ENCODE measurements at places on chromosomes 5 and 9. TPM values are rescaled to one million over a fixed set of nuclear protein-coding genes. Genes with fewer than 3 reads are reported as not detected.

DNA sequence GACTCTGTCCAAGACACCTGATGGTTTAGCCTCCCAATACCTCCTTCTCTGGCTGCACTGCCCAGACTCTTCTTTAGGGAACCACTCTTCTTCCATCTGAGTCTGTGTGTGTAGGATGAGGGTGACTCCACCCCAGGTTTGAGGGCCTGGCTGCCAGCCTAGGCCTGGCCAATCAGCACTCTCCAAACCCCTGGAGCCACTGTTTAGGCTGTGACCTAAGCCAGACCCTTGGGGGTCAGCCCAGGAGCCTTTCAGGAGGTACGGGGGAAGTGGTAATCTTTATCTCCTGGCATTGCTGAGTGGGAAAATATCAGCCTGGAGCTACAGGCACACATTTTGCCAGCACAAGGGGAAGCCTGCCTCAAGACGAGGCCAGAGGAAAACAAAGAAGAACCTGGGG lies 6.2 kb upstream of the ERGIC1 start:
- no peaks in the 10 kb centered on the region for H3K27me3 ChIP-seq
- DNase-seq, result no peak
- no peaks in the 10 kb centered on the region for H3K36me3 ChIP-seq
- no peak overlapping the region for H3K27ac ChIP-seq
- H3K4me1 ChIP-seq, result peaks cover 7% of the 10 kb centered on the region

PCDHGB1 gene
- total RNA-seq, result 1.1 TPM

DNA sequence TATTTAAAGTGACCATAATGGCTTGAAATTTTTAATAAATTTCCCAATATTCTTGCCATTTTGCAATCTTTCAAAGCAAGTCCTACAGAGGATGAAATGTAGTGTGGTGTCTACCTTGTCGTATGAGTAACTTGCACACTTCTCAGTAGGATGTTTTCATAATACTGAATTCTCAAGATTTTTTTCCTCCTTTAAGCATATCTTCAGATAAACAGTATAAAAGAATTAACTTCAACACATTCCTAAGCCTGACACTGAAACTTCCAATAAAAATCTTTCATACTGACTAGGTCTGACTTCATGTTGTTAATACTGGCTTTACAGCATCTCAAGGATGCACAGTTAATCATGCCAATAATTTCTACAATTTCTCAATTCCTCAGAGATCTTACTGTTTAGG lies 62.0 kb downstream of the DROSHA start:
- H3K27ac ChIP-seq, result no peak overlapping the region
- H3K4me1 ChIP-seq, result no peaks in the 10 kb centered on the region
- H3K4me3 ChIP-seq, result no peak overlapping the region
- H3K36me3 ChIP-seq, result peaks cover 75% of the 10 kb centered on the region
- no peaks in the 10 kb centered on the region for H3K27me3 ChIP-seq

HMGCS1 gene
- total RNA-seq, result 19.9 TPM

NRARP gene
- 12.6 TPM for total RNA-seq

- H3K4me1 ChIP-seq, result no peaks in the 10 kb centered on the region
- no peaks in the 10 kb centered on the region for H3K27me3 ChIP-seq
- DNase-seq, result peak; percentile 21
- no peak overlapping the region for H3K4me3 ChIP-seq
- H3K36me3 ChIP-seq, result no peaks in the 10 kb centered on the region
- no peak overlapping the region for H3K27ac ChIP-seq
These were observed 102.0 kb upstream of the FSTL4 start for GRCh38 chr5:133714161-133714915.

- DNase-seq, result no peak
- no peak overlapping the region for H3K27ac ChIP-seq
- no peaks in the 10 kb centered on the region for H3K36me3 ChIP-seq
These were observed 50.5 kb downstream of the GALNT10 start for GRCh38 chr5:154241021-154241420.

DNA sequence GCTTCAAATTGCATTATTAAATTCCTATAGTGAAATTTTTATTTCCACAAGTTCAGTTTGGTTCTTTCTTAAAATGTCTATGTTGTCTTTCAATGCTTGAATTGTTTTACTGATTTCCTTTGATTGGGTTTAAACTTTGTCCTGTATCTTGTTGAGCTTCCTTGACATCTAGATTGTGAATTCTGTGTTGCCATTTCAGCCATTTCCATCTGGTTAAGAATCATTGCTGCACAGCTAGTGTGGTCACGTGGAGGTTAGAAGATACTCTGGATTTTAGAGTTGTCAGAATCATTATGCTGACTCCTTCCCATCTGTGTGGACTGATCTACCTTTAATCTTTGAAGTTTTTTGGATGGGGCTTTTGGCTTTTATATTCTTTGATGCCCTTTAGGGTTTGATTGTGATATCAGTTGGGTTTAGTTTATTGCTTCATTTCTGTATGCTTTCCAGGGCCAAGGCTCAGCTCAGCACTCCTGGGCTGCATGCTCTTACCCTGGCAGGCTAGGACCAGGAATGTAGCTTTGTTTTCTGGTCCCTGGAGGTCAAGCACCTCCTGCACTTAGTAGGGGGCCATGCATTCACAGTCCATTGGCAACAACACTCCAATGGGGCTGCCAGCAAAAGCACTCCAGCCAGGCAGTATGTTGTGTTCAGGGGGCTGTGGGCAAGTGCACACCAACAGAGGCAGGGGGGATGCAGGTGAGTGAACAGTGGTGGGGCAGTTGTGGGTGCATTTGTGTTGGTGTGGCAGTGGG lies 141.4 kb downstream of the PRR16 start:
- H3K27me3 ChIP-seq, result no peaks in the 10 kb centered on the region

DNA sequence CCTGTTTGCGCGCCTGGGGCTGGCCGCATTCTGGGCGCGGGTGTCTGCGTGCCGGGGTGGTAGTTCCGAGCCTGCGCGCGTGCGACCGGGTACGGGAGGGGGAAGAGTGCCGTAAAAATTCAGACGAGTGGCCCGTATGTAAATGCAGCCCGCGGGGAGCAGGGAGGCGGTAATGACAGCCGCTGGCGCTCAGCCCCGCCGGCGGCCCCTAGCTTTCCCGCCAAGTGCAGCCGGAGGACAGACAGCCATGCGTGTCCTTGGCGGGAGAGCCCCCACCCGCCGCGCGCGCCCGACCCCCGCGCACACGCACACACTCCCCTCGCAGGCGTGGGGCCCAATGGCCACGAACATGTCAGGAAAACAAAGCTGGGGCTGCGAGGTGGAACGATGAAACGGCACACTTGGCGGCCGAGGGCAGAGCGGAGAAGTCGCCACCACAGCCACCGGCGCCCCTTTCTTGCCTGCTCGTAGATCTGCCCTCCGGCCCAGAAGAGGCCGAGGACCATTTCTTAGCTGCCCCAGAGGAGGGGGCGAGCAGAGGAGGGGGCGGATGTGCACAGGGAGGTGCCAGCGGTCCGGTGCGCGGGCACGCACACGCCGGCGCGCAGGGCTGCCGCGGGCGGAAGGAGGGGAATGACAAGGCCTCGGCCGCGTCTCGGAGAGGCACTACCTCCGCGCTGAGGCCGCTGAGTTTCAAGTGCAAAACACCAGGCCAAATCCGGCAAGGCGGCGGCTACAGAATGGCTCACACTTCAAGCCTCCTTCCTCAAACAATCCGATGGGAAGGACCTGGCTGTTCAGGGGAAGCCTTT lies 208.4 kb downstream of the MEF2C start:
- peaks cover 23% of the 10 kb centered on the region for H3K4me1 ChIP-seq
- peak overlapping the region; percentile 49 for H3K4me3 ChIP-seq
- no peaks in the 10 kb centered on the region for H3K36me3 ChIP-seq
- H3K27ac ChIP-seq, result no peak overlapping the region

- no peak overlapping the region for H3K27ac ChIP-seq
- DNase-seq, result no peak
- H3K36me3 ChIP-seq, result peaks cover 53% of the 10 kb centered on the region
- H3K4me1 ChIP-seq, result peaks cover 6% of the 10 kb centered on the region
- H3K4me3 ChIP-seq, result no peak overlapping the region
- no peaks in the 10 kb centered on the region for H3K27me3 ChIP-seq
These were observed 89.0 kb downstream of the ERBIN start for GRCh38 chr5:66015196-66015960.

DNA sequence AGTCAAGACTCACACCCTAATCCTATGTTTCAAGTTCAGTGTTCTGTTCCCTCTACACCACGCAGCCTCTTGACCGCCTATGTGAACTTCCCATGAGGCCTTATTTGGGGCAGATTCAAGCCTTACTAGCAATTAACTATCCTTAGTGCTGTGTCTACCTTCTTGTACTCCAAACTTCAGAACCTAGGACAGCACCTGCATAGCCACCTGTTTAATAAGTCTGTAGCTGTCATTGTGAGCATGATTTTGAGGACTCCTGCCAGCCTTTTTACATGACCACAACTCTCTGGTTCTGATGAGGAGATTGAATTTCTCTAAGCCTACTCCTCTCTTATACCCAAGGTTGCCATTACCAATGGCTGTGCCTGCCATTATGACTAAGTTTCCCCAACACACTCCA lies 50.8 kb upstream of the PCSK1 start:
- H3K4me3 ChIP-seq, result no peak overlapping the region
- no peaks in the 10 kb centered on the region for H3K4me1 ChIP-seq
- H3K27me3 ChIP-seq, result no peaks in the 10 kb centered on the region
- no peaks in the 10 kb centered on the region for H3K36me3 ChIP-seq
- DNase-seq, result no peak

SLC1A3 gene
- 48.0 TPM for total RNA-seq

DNA sequence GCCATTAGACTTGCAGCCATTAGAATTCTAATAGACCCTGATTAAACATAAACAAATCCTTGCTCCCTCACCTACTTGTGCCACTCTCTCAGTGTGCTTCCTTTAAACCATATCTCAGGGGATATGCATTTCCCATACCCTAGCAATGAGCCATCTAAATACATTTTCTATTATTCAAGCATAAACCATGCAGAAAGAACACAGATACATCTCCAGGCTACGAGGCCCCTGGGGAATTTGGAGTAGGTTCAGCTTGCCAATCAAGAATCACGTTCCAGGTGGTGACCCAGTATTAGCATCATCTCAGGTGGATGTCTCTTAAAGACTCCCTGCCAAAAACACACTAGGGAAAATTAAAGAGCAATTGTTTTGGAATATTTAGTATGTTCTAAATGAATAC lies 93.0 kb upstream of the CCL21 start:
- H3K27ac ChIP-seq, result no peak overlapping the region
- no peak overlapping the region for H3K4me3 ChIP-seq
- no peak for DNase-seq

DNA sequence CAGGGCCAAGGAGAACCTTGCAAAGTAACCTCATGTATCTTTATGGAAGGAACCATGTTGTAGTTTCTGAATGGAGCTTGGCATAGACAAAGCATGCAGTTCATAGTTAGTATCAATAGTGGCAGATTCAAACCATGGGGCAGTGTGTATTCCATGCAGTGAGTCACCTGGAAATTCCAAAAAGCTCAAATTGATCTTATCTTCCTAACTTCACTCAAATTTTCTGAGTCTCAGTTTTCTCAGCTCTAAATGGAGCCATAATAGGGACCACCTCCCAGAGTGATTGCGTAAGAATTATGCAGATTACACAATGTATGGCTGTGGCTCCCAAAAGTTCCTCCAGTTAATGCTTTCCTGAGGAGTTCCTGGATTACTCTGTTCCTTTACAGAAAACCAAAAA lies 549.9 kb upstream of the KLF4 start:
- H3K4me3 ChIP-seq, result no peak overlapping the region
- no peaks in the 10 kb centered on the region for H3K4me1 ChIP-seq
- H3K36me3 ChIP-seq, result no peaks in the 10 kb centered on the region
- no peaks in the 10 kb centered on the region for H3K27me3 ChIP-seq

KIF12 gene
- total RNA-seq, result not detected

CD14 gene
- total RNA-seq, result 101 TPM

GRCh38 chr5:77302247-77302646 lies 91.8 kb downstream of the PDE8B start:
- no peak for DNase-seq
- no peak overlapping the region for H3K27ac ChIP-seq
- H3K36me3 ChIP-seq, result no peaks in the 10 kb centered on the region
- no peaks in the 10 kb centered on the region for H3K27me3 ChIP-seq
- H3K4me3 ChIP-seq, result no peak overlapping the region
- no peaks in the 10 kb centered on the region for H3K4me1 ChIP-seq

GRCh38 chr5:172450861-172451695 lies 3.2 kb downstream of the SH3PXD2B start:
- no peak overlapping the region for H3K27ac ChIP-seq
- H3K4me1 ChIP-seq, result peaks cover 6% of the 10 kb centered on the region
- no peaks in the 10 kb centered on the region for H3K36me3 ChIP-seq

- H3K27me3 ChIP-seq, result no peaks in the 10 kb centered on the region
- H3K27ac ChIP-seq, result peak overlapping the region; percentile 32
- peaks cover 35% of the 10 kb centered on the region for H3K36me3 ChIP-seq
- H3K4me1 ChIP-seq, result peaks cover 13% of the 10 kb centered on the region
These were observed 150.0 kb downstream of the CDC42SE2 start for GRCh38 chr5:131413605-131414559.

DNA sequence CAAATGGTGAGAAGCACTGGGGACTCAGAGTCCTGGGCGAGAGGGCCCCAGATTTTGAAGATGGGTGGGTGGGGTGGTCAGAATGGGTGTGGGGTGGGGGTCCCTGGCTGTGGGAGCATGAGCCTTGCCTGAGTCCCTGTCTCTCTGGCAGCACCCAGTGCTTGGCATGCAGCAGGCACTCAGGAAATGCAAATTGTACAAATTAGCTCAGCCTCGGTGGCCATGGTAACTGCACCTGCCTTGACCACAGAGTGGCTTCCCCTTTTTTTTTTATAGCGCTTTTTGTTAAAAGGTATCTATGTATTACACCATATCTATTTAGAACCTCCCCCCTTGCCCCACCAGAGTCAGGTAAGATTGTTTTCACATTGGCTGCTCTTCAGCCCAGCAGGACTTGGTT lies 19.2 kb upstream of the PITX1 start:
- peak; percentile 88 for DNase-seq
- H3K36me3 ChIP-seq, result no peaks in the 10 kb centered on the region
- no peak overlapping the region for H3K27ac ChIP-seq
- H3K4me3 ChIP-seq, result no peak overlapping the region
- H3K27me3 ChIP-seq, result peaks cover 44% of the 10 kb centered on the region

DNA sequence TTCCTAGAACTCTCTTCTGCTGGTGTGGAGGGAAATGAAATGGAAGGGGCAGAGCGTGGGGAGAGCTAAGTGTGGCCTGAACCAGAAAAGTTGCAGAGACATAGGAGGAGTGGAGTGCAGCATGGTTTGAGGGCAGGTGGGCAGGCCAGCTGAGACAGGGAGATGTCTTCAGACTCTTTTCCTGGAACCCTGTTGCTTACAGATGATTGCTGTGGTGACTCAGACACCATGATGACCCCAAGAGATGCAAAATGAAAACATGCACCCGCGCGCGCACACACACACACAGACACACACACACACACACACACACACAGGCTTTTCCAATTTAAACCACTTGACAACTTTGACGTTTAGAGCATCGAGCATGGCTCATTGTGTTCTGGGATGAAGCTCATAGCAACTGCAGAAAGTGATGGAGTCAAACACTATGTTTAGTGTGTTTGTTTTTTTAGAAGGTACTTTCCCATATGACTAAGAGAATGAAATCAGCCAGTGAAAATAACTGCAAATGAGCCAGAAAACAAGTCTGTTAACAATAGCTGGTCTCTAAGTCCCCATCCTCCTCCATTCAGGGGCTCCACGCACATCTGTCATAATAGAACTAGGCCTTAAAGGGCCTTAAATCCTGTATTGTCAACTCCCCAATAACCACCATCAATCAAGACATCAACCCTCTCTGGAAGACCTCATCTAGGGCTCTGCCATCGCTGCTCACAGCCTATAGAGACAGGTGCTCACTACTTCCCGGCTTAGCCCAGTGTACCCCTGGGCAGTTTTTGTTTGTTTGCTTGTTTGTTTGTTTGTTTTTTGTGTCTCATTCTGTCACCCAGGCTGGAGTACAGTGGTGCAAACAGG lies 9.6 kb downstream of the TMOD1 start:
- H3K27ac ChIP-seq, result no peak overlapping the region
- no peaks in the 10 kb centered on the region for H3K4me1 ChIP-seq
- H3K36me3 ChIP-seq, result no peaks in the 10 kb centered on the region

PCDHGA11 gene
- 3.2 TPM for total RNA-seq
